Stimulated activated CD8-positive, alpha-beta memory T cell treated with anti-CD3 and anti-CD28 coated beads, Interleukin-7, amount 100 ng/mL, for 48 hours (primary cell): ENCODE measurements at places on chromosomes 3 and 15.

DNA sequence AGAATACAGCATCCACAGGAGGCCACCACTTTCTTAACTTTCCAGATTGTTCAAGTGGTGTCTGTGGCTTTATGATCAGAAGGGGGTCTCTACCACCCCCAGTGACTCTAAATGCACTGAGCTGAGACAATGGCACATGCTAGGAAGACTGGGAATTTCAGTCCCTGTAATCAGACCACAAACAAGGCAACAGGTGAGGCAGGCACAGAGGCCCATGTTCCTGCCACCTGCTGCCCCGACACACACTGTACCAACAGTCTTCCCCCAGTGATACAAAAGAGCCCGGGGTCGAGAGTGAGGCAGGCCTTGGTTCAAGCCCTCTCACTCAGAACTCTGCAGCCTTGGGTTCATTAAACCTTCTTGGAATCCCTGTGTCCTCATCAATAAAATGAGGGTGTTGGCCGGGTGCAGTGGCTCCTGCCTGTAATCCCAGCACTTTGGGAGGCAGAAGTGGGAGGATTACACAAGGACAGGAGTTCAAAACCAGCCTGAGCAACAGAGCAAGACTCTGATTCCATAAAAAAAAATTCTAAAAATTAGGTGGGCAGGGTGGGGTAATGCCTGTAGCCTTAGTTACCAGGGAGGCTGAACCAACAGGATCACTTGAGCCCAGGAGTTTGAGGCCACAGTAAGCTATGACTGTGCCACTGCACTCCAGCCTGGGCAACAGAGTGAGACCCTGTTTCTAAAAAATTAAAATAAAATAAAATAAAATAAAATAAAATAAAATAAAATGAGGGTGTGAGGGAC, 55.8 kb downstream of the ADCY5 start:
- DNase-seq = no peak

DNA sequence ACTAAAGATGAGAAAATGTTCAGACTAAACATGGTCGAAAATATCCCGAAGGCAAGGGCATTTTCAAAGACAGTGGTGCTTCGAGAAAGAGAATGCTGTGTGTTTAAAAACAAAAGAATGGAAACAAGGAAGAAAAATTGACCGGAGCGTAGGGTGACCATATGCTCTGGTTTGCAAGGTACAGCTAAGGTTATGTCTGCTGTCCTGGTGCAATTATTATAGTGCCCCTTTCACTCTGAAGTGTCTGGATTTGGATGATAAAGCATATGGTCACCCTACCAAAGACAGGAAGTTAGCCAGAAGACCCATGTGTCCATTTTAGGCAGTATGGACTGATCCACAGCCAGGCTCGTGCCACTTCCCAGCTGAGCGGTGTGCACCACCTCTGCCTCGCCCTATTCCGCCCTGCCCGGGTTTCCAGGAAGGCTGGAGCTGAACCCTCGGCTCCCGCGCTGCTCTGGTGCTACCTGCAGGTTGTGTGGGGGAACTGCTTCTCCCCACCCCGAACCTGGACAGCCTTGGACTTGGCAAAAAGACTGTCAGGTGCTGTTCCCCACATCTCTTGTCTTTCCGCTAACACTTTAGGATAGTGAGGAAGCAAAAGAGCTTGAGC, 25.2 kb downstream of the GOLGA6D start:
- no peak for DNase-seq

DNA sequence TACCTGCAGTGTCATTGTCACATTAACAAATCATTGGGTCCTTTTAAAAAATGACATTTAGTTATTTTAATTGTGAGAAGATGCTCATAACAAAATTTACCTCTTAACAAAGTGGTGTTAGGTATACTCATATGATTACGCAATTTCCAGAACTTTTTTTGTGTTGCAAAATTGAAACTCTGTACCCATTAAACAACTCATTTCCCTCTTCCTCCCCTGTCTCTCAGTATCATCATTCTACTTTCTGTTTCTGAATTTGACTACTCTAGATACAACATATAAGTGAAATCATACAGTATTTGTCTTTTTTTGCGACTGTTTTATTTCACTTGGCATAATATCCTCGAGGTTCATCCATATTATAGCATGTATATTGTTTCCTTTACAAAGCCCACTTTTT, 58.7 kb upstream of the CHST2 start:
- DNase-seq = no peak

DNA sequence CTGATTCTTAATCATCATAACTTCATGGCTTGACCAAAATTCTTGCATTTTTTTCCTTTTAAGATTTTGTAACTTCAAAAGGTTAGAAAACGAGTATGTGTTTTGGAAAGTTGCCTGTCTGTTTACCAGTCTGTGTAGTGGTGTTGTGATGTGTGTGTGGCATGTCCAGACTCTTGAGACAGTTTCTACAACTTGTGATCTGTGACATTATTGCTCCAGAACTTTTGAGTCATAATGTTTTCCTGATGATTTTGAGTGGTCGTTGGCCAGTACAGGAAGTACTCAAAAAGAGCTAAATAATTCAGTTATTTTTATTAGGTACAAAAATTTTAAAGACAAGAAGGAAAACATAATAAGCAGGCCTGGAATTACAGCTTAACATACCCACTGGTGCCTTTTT, 229.0 kb upstream of the C2CD4B start:
- DNase-seq = no peak

DNA sequence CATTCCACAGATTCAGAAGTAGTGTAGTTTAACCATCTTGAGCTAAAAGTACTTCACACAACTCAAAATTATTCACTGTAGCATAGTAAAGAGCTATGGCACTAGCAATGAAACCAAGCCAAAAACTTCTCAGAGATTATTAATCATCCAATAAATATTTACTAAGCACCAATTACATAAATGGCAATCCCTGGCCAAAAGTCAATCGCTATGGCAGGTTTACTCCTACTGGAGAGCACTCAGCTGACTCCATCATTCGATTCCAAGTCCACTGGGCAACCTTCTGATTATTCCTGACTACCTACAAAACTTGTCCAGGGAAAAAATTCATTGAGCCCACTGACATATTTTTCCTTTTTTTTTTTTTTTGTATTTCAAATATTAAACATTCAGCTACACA, 23.9 kb downstream of the ATP13A3 start:
- DNase-seq = no peak

- DNase-seq = no peak
These were observed 536.9 kb downstream of the ZIC1 start for GRCh38 chr3:147945968-147946519.

DNA sequence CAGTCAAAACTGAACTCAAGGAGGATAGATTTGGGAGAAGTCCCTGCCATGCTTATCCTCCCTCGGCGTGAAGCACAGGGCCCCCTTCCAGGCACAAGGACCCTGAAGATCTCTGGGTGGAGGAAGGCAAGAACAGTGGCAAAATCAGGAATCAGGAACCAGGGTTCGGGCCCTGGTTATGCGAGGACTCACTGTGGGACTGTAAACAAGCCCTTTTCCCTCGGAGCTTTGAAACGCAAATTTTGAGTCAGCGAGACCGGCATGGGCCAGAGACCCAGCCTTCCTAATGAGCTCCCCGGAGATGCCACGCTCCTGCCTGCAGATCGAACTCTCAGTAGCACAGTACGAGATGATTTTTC, 70.1 kb downstream of the SLC12A8 start:
- DNase-seq = no peak

DNA sequence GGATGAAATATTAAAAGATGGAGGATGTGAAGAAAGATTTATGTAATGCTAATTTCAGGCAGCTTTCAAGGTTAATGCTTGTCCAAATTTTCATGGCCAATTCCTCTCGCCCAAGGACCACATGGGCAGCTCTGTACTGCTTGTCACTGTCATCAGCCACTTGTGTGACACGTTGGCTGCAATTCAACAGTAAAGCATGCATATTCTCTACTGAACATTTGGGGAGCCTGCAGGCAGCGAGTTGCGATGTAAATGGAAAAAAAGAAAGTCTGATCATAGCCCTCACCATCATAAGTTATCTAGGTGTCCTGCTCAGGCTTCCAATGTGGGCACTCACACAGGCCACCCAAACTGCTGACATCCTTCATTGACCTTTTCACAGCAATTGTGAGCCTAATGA, 1026.8 kb upstream of the NR2F2 start:
- DNase-seq = no peak

- no peak for DNase-seq
These were observed 479.4 kb downstream of the NTRK3 start for GRCh38 chr15:87777054-87777561.

DNA sequence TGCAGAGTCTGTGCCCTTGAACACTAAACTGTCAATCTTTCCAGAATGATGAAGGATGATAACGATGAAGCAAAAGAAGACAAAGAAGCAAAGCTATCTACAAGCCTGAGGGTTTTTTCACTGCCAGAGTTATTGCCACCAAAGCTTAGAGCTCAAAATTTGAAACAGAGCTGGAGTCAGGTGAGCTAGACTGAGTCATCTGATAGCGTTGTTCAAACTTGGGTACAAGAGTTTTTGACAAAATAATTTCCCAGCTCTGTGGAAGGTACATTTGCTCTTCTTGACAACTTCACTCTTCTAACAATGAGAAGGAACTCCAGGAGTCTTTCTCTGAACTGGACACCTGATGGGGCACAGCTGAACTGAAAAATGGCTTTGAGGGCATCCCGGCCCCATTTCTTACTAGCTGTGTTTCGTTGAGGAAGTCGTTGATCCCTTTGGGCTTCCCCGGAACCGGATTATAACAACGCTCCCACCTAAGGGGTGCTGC, 715 bp downstream of the MCCC1 start:
- DNase-seq = no peak

DNA sequence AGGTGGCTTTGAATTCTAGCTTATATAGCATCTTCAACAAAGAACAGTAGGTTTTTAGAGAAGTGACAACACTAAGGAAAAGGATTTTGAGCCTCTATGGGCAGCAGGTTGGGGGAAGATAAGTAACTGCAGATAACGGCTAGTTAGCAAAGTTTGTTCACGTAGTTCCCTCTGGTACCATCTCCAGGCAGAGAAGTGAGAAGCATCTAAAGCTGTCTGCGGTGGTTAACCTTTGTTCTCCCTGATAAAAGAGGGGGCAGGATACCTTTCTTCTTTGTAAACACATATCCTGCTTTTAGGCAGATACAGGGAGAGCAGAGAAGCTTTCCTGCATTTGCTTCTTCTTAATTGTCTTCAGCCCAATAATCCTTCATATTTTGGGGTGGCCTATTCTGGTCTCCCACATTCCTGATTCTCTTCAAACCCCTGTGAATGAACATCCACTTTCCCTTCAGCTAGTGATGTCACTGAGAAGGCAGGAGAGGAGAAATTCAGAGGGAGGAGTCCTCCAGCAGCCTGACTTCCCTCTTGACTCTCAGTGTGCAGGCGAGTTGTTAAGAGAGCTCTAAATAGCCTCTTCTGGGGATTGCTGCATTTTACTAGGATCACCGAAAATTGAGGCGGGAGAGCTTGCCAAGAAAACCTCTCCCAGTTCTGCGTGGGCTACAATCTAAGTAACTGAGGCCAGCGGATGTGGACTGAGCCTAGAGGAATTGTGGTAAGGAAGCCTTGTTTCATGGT, 393.7 kb upstream of the C2CD4B start:
- no peak for DNase-seq

GRCh38 chr3:159804726-159805410, 183.8 kb upstream of the IL12A start:
- DNase-seq = no peak

- DNase-seq = no peak
These were observed 55.7 kb downstream of the RLBP1 start for GRCh38 chr15:89165677-89166076.

DNA sequence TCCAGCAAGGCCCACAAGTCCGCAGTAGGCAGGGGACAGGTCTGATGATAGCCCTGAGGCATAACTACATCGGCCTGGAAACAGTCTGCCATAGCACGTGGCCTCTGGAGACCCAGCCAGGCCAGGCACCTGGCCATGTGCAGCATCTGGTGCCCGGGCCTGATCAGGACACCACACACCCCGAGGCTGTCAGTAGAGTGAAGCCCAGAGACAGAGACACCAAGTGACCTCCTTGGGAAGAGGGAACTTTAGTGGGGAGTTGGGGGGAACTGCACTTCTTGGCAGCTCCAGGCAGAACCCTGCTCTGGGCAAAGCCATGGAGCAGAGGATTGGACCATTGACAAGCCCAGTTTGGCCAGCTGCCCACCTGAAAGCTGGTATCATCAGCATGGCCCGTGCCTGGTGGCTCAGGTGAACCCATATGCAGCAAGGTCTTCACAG, 1.2 kb downstream of the SHISA5 start:
- DNase-seq = no peak

DNA sequence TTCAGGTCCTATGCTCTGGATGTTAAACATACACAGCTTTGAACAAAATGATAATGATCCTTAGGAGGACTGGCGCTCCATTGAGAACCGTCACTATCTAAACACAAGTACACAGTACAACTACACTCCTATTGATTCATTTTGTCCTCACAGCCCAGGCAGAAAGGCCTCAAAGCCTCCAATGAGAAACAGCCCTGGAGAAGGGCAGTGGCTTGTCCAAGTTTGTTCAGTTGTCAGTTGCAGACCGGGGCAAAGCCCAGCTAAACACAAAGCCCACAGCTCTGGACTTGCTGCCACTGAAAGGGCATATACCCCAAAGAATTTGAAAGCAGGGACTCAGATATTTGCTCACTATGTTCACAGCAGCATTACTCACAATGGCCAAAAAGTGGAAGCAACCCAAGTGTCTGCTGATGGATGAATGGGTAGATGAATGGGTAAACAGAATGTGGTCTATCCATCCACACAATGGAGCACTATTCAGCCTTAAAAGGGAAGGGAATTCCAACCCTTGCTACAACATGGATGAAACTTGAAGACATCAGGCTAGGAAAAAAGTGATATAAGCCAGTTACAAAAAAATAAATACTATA, 34.7 kb downstream of the NUP210 start:
- DNase-seq = no peak

- no peak for DNase-seq
These were observed 24.7 kb downstream of the TUSC7 start for GRCh38 chr3:116734243-116734642.

DNA sequence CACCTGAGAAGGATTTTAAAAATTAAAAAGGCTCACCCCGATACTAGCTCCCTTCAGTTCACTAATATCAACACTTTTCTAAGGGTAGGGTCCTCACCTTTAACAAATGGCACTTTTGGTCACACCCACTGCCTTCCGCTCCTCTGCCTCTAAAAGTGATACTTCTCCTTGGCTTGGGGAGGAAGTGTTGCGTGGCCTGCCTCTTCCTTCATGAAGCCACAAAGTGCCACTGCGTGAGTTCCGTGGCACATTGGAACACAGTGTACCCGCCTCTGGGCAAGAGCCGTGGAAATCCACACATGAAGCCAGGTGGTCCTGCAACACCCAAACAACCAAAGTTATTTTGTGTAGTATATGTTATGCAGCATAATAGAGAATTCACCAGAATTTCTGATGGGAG, 3.9 kb downstream of the B4GALT4 start:
- no peak for DNase-seq
